Aorta (tissue), 5 donors: ENCODE measurements at places on chromosomes 3 and 15. TPM values are rescaled to one million over a fixed set of nuclear protein-coding genes. Genes with fewer than 3 reads are reported as not detected.

Gene ERICH6
- 0.18 TPM for total RNA-seq

Gene HTR3E
- total RNA-seq = not detected

Gene WNT5A
- total RNA-seq = 10.6 TPM

Gene VILL
- 3.9 TPM for total RNA-seq

Gene CPNE9
- total RNA-seq = not detected

Gene IL17RB
- total RNA-seq = 0.96 TPM

Gene PDZRN3
- total RNA-seq = 62.6 TPM

Gene TFRC
- 81.8 TPM for total RNA-seq

Gene RAB6B
- total RNA-seq = 9.2 TPM

Gene SOX14
- total RNA-seq = not detected

Gene KIAA1143
- 21.3 TPM for total RNA-seq

Gene DLL4
- total RNA-seq = 9.7 TPM

Gene C3orf49
- not detected for total RNA-seq

Gene ALDH1A2
- total RNA-seq = 5.9 TPM

DNA sequence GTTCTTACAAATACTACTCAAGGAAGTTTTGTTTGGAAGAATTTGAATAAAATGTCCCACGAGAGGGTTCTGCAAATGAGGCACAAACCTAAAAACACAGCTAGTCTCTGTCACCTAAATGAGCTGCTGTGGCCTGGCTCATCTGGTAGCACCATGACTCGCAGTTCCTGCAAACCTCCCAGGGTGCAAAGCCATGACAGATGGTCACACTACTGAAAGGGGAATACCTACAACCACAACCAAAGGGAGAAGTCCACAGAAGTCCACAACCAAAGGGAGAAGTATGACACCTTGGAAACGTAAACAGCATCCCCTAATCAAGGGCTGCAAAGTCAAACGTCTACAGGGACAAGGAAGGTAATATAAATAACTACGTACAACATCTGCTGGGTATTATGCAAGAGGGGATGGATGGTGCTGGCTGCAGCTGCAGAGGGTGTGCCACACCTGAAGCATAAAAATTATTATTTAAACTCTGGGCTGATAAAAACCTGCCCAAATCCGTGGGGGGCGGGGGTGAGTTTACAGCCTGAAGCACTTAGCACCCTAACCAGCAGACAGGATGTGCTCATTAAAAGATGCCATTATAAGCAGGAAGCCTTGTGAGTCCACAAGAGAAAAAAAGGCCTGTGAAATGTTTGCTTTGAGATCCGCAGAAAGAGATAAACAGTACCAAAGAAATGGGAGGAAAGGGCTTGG is 184.0 kb downstream of the MAGI1 start:
- H3K4me1 ChIP-seq = peaks cover 1% of the 10 kb centered on the region
- H3K27ac ChIP-seq = no peak overlapping the region
- no peak overlapping the region for H3K4me3 ChIP-seq
- no peak for DNase-seq

DNA sequence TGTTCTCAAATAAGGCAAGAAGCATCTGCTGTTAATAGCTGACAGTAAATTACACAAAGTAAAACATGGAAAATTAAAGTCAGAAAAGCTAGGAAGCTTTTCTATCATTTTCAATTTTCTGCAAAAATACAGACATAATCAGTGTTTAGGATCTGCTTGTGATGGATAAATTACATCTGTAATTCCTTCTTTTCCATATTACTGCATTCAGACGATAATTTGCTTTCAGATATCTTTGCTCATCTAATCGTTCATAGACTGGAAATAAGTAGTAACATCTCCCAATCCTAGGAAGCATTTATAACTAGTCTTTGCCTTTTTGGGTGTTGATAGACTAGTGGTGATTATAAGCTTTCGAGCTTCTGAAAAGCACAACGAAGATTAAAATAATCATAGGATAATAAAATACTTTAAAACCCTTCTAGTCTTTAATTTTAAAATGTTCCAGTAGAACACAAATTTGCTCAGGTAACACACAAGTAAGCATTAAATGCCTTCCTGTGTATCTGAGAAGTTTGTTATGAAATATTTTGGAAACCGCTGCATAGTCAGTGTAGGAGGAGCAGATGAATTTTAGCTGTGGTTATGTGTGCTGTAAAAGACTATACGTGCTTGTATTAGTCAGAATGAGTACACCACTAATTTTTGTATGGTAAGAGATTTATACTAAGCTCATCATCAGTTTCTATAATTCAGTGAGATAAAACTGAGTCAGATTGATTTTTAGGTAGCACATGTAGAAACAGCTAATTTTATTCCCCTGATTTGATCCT is 41.0 kb downstream of the MBNL1 start:
- H3K27ac ChIP-seq = peak overlapping the region; percentile 51
- H3K4me3 ChIP-seq = no peak overlapping the region

DNA sequence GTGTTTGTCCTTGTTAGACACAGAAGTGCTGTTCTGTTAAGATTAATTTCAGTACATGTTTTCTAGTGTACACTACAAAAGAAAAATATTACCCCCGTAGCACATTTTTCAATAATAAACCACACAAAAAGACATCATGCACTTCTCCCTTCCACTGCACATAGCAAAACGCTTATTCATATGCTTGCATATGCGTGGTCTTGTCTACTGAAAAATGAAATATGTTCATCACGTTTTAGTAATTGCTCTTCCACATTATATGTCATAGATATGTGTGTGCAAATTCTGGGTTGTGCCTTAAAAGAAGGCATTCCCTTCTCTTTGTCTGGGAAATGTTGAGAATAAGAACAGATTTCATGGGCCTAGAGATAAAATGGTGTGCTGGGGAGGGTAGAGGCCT is 353.9 kb downstream of the NSUN3 start:
- H3K4me1 ChIP-seq = no peaks in the 10 kb centered on the region
- H3K4me3 ChIP-seq = no peak overlapping the region
- DNase-seq = no peak
- H3K36me3 ChIP-seq = no peaks in the 10 kb centered on the region

DNA sequence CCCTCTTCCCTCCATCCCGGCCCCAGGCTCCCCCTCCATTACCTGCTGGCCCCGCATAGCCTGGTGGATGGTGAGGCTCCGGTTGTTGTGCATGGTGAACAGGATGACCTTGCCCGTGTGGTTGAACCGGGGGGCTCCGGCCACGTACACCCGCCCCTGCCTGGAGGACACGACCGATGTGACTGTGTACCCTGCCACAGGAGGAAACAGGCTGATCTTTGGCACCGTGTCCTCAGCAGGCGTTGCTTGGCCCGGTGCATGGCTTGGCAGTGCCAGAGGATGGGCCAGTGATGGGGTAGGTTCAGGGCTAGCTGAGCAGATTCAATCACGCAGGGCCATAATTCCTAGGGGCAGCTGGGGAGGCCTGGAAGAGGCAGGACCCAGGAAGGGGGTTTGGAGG is 58.1 kb downstream of the FEM1B start:
- peak overlapping the region; percentile 93 for H3K27ac ChIP-seq
- H3K4me1 ChIP-seq = peaks cover 2% of the 10 kb centered on the region
- H3K27me3 ChIP-seq = no peaks in the 10 kb centered on the region
- DNase-seq = peak; percentile 68
- H3K4me3 ChIP-seq = no peak overlapping the region
- peaks cover 9% of the 10 kb centered on the region for H3K36me3 ChIP-seq

GRCh38 chr3:186614597-186615483 is 2.0 kb downstream of the AHSG start:
- no peak overlapping the region for H3K4me3 ChIP-seq
- no peak overlapping the region for H3K27ac ChIP-seq
- H3K36me3 ChIP-seq = no peaks in the 10 kb centered on the region
- H3K4me1 ChIP-seq = no peaks in the 10 kb centered on the region
- DNase-seq = peak; percentile 77

- no peak overlapping the region for H3K4me3 ChIP-seq
- H3K36me3 ChIP-seq = no peaks in the 10 kb centered on the region
- H3K27ac ChIP-seq = no peak overlapping the region
- DNase-seq = no peak
These were observed 42.4 kb upstream of the CMTM8 start for GRCh38 chr3:32195995-32196540.

- H3K36me3 ChIP-seq = no peaks in the 10 kb centered on the region
- no peaks in the 10 kb centered on the region for H3K27me3 ChIP-seq
These were observed 3.7 kb downstream of the TCAIM start for GRCh38 chr3:44342176-44342790.

DNA sequence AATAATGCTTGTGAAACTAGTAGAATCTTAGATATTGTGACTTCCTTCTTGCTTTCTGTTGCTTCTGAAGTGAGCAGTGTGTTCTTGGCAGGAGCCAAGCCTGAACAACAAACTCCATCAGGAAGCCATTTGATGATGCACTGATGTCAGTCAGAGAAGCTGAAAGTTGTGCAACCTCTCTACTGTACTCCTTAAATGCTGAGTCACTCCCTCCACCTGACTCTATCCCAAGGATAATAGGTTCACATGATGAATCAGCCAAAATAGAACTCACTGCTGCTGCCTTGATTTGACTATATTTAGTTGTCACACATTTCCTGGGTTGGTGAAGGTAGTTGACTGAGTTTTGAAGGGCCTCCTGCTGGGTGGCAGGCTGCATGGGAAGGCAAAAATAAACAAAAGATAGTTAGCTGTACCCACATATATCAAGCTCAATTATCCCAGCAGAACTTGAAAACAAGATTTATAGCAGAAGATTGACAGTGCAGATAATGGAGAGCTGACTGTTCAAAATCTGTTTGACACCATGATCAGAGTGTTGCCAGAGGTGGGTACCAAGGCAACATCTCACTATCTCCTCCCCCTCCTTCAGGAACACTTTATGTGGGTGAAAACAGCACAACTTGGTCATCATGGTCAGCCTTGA is 328.4 kb upstream of the DPH6 start:
- H3K4me1 ChIP-seq = no peaks in the 10 kb centered on the region
- DNase-seq = no peak

GRCh38 chr3:134879990-134880389 is 84.9 kb downstream of the EPHB1 start:
- DNase-seq = no peak
- no peak overlapping the region for H3K27ac ChIP-seq
- no peak overlapping the region for H3K4me3 ChIP-seq
- H3K36me3 ChIP-seq = no peaks in the 10 kb centered on the region

DNA sequence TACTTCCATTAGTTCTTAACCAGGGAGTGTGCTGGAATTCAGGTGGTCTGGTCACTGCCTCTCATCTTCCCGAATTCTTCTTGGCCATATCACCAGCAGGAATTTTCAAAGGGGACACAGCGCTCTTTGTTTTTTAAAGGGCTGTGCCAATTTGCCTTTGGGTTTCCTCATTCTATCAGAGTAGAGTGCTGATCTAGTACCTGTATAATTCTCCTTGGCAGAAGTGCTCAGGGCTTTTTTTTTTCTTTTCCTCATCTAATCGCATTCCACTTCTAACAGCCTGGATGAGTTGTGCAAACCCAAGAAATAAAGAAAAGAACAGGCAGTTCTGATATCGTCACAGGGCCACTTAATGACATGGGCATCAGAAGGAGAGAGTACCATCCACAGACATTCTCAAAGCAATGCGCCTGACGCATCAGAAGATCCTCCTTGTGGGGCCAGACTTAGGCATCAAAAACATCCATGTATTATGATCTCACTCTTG is 121.0 kb downstream of the ASB7 start:
- no peak overlapping the region for H3K4me3 ChIP-seq
- no peaks in the 10 kb centered on the region for H3K36me3 ChIP-seq
- H3K4me1 ChIP-seq = no peaks in the 10 kb centered on the region
- H3K27ac ChIP-seq = no peak overlapping the region

DNA sequence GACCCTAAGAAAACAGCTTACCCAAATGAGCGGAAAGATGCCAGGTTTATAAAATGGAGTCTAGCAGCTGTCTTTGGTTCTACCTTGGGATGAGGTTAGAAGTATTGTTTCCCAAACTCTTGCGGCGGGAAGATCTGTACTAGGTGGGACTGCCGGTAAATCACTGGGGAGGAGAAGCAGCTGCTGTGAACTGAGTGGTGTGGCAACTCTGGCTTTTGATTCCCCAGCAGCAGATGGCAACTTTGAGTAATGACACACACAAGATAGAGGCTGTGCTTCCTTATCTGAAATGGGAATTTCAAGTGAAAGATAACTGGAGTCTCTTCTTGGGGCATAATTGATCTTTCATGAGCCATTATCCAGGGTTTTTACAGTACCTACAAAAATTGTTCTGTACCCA is 184.9 kb downstream of the ATG7 start:
- no peak for DNase-seq
- H3K27me3 ChIP-seq = no peaks in the 10 kb centered on the region
- no peak overlapping the region for H3K27ac ChIP-seq
- H3K4me3 ChIP-seq = no peak overlapping the region
- H3K4me1 ChIP-seq = peaks cover 3% of the 10 kb centered on the region

- no peaks in the 10 kb centered on the region for H3K27me3 ChIP-seq
- no peak overlapping the region for H3K4me3 ChIP-seq
- DNase-seq = no peak
- H3K4me1 ChIP-seq = no peaks in the 10 kb centered on the region
- H3K36me3 ChIP-seq = no peaks in the 10 kb centered on the region
These were observed 291.8 kb downstream of the NAALADL2 start for GRCh38 chr3:175150812-175151401.

DNA sequence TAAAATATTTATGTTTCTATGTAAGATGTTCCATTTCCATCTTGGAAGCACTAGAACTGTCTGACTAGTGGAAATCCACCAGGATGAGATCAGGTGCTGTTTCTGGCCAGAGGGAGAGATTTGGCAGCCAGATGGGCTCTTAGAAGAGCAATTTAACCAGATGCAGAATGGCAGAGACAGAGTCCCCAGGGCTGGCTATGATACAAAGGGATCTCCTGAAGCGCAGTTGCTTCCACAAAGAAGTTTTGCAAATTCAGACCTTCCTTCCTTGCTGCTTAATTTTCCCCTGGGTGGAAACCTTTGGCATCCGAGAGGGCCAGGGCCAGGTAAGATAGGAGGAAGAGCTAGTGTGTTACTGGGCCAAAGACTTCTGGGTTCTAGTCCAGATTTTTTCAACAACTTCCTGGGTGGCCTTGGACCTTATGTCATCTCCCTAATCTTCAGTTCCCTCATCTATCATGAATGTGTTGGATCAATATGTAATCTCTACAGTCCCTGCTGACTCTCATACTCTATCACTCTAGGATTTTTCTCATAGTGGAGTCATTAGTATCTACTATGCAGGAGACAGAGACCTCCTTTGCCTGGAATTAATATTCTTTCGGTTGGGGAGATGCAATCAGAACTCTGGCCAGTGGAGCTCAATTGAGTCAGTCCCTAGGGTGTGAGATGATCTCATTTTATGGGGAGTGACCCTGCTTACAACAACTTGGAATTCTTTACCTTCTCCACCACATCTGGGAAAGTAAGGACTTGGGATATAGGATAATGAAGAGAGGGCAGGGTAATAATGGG is 41.1 kb upstream of the NDUFB4 start:
- no peak overlapping the region for H3K4me3 ChIP-seq
- H3K36me3 ChIP-seq = no peaks in the 10 kb centered on the region
- H3K4me1 ChIP-seq = peaks cover 2% of the 10 kb centered on the region
- DNase-seq = no peak

GRCh38 chr3:192011137-192011536 is 550.2 kb downstream of the PYDC2 start:
- H3K4me1 ChIP-seq = no peaks in the 10 kb centered on the region
- no peaks in the 10 kb centered on the region for H3K27me3 ChIP-seq
- H3K4me3 ChIP-seq = no peak overlapping the region
- no peak overlapping the region for H3K27ac ChIP-seq
